ENCODE measurements at places on chromosomes 6 and 20.

DNA sequence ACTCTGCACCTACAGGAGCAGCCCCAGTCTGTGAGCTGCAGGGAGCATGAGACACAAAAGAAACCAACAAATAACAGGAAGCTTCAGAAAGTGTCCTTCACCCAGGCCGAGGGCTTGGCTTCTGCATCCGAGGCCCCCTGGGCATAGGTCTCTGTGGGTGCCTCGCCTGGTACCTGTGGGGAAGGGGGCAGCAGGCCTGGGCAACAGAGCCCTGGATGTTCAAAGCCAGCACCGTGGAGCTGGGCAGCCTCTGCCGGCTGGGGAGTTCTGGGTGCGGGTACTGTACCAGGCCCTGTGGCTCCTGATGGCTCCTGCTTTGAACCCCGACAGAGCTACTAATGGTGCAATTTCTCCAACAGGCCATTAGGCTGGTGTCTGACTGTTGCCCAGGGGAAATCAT, 55.7 kb downstream of the TMEM242 start:
- no peak for DNase-seq

GRCh38 chr6:92648364-92649086, 770.8 kb downstream of the EPHA7 start:
- DNase-seq = no peak

DNA sequence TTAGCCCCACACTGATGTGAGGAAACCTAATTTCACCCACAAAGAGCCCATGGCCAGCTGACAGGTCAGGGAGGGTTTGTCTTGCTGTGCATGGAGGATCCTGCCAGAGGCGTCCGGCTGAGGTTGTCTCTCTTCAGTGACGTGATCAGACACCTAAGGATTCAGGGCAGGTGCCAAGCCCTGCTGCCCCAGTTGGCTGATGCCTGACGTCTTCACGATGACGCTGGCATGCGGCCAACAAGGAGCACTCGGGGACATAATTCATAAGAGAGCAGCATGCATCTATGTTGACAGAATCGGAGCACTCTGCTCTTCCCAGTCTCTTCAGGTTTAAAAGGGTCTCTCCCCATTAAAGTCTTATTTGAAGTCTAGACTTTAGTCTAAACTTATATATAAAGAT, 47.8 kb downstream of the PSMB1 start:
- DNase-seq = no peak

GRCh38 chr6:126546541-126547120, 206.7 kb downstream of the CENPW start:
- no peak for DNase-seq

GRCh38 chr6:44701637-44702101, 314.2 kb downstream of the CDC5L start:
- DNase-seq = no peak
